Naive B cell (primary cell): ENCODE measurements at places on chromosomes 1 and 21.

DNA sequence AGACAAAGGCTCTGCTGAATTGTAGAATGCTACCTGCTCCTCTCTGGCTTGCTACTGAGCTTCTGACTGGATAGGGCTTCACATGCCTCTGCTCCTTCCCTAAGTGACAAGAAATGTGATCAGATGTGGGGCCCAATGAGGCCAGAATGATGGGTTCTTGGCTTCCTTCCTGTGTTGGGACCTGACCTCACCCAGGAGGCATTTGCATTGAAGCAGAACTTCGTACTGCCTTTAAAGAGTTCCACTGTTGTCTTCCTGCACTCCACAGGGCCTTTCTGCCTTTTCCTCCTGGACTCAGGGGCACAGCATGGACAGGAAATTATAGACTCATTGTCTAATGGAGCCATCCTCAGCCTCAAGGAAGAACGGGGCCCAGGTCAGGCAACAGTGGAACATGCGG is 14.3 kb downstream of the ZNF670 start:
- no peak for DNase-seq

- DNase-seq: no peak
Measured at GRCh38 chr1:48947761-48948537, 171.3 kb upstream of the BEND5 start.

- no peak for DNase-seq
Measured at GRCh38 chr1:203911806-203912205, 50.4 kb downstream of the SNRPE start.

DNA sequence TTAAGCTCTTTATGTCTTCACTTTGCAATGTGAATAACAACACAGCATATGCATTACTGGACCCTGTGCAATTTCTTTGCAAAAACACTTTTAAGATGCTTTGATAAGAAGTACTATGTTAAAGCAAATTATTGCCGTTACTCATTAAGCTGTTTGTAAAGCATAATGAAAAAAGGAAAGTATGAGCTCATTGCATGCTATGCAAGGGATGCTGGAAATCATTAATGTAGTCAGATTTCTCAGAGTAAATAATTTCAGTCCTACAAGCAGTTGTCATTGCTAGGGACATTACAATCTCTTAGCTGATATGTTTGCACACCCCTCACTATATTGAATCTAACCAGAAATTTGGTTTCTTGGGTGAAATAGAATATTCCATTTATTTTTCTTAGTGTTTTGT is 982.5 kb upstream of the ADGRL2 start:
- no peak for DNase-seq

- DNase-seq: no peak
Measured at GRCh38 chr21:42079008-42079938, 8.2 kb downstream of the UMODL1 start.

GRCh38 chr1:48652334-48652733 is 124.4 kb downstream of the BEND5 start:
- no peak for DNase-seq

GRCh38 chr21:38807986-38808385 is 2.3 kb downstream of the ETS2 start:
- DNase-seq: no peak

DNA sequence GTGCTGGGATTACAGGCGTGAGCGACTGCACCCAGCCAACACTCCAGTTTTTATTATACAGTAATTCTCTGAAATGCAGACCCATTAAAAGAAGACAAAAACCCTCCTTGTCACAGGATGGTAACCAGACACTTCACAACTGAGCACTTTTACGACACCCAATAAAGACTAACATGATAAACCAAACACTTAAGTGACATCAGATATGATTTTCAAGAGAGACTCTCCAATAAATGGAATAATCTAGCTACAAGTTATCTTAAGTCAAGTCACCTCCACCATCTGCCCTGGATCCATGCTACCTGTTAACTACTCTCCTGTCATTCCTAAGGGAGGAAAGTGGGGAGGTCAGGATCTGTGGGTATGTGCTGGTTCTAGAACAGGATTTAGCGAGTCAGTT is 5.6 kb downstream of the GNG12 start:
- DNase-seq: no peak

GRCh38 chr1:160399544-160400222 is 681 bp upstream of the VANGL2 start:
- DNase-seq: no peak

GRCh38 chr21:33892853-33893252 is 22.8 kb downstream of the ATP5PO start:
- DNase-seq: no peak

GRCh38 chr1:206784471-206784903 is 12.2 kb upstream of the IL10 start:
- no peak for DNase-seq

DNA sequence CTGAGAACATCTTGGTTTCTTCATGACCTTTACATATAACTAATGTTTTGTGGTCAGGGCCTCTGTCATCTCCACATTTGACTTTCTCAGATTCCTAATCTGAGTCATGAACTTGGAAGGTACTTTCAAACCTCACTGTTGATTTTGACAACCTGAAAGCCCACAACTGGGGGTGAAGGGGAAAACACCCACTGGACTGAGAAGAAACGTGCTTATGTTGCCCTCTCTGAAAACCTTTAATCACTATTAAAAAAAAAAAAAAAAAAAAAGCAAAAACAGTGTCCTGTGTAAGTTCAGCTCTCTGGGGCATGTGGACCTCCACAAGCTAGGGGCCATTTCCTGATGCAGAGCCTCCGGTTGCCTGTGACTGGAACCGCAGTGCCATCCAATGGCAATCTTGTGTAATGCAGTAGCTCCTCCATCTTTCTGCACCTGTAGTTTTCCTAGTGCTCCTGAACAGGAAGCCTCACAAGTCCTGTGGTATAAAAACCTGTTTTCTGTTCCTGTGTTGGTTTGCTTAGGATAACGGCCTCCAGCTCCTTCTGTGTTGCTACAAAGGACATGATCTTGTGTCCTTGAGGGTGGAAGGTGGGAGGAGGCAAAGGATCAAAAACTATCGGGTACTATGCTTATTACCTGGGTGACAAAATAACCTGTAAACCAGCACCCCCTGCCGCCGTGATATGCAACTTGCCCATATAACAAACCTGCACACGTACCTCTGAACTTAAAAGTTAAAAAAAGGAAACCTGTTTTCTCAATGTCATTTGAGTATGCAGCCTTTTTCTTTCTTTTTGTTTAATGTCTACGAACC is 124.5 kb downstream of the ZNF648 start:
- DNase-seq: no peak

DNA sequence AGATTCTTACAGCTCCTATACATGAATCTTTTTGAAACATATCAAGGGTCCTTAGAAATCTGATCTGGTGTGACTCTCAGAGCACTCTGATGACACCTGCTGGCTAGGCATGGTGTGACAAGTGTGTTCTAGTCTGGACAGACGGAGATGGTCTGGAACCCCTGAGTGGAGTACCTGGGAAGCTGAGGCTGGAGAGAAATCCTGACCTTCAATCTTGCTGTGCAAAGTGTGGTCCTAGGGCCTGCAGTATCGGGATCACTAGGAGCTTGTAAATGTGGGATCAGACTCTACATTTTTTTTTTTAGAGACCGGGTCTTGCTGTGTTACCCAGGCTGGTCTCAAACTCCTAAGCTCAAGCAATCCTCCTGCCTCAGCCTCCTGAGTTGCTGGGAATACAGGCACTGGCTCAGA is 78.6 kb upstream of the SOD1 start:
- peak; percentile 44 for DNase-seq

GRCh38 chr1:100717218-100717617 is 2.3 kb upstream of the VCAM1 start:
- DNase-seq: no peak

DNA sequence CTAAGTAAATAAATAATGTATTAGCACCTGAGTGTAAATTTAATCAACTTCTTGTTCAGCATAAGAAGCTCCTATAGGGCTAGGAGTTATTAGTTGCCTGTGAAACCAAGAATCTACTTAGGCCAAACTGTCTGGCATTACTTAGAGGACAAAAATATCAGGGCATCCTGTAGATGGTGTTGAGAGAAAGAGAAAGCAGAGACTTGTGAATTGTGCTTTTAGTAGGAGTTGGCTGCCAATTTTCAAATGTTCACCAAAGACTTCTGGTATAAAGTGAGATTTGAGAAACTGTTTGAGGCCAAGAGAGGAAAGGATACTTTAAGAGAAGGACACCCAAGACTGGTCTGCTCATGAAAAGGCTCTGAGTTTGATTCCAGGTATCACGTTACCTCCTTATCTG is 315.5 kb upstream of the DEPDC1 start:
- no peak for DNase-seq

- DNase-seq: peak; percentile 41
Measured at GRCh38 chr1:47710329-47711071, 272.7 kb downstream of the FOXD2 start.

GRCh38 chr1:156527584-156527983 is 27.0 kb upstream of the MEF2D start:
- DNase-seq: no peak

- DNase-seq: no peak
Measured at GRCh38 chr1:26391450-26391849, 18.9 kb upstream of the ZNF683 start.

DNA sequence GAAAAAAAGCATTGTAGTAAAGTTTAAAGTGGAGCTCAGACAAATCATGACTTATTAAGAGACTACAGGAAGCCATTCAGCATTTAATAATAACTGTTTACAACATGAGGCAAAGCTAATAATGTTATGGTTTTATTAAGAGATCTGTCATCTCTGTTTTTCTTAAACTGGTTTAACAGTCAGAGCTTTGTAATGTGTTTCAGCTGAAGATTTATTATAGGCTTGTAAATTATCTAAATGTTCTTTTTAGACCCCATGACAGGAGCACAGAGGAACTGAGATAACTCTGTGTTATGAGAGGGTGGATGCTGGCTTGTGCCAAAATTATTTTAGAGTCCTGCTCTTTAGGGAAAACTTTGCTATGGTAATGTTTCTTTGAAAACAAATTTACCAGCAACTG is 38.0 kb upstream of the RWDD3 start:
- no peak for DNase-seq

DNA sequence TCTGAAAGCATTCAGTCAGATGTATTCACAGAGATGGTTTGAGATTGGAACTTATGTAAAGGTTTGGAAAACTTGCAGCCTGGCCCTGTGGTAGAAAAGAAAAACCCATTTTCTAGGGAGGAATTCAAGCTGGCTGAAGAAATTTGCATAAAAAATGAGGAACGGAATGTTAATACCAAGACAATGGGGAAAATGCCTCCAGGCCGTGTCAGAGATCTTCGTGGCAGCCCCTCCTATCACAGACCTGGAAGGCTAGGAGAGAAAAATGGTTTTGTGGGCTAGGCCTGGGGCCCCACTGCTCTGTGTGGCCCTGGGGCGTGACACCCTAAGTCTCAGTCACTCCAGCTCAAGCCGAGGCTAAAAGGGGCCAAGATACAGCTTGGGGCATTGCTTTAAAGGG is 26.7 kb downstream of the NME7 start:
- DNase-seq: no peak

GRCh38 chr1:75672108-75672507 is 52.4 kb upstream of the ACADM start:
- no peak for DNase-seq

DNA sequence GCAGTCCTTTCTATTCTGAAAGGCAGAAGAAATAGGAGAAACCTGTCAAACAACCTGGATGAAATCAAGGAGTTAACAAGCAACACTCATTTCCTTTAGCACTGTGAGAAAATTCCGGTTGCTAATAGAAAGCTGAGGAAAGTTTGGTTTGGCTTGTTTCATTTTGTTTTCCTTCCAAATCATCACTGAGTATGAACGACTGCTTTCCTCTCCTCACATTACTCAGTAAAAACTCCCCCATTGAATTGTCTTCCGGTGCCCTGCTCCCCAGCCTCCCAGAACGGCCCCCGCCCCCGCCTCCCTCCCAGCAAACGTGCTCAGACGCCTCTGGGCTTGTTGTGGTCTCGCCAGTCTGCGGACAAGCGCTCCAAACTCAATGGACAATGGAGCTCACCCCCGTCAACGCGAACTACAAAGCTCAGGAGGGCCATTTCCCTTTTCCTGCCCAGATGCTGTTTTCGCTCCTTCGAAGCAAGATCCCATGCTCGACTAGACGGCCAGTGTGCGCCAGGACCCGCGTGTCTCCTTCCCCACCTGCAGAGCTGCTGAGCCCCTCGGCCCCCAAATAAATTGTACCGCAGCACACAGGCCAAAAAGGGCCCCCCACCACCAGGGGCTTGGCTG is 747 bp downstream of the STX6 start:
- peak; percentile 51 for DNase-seq

DNA sequence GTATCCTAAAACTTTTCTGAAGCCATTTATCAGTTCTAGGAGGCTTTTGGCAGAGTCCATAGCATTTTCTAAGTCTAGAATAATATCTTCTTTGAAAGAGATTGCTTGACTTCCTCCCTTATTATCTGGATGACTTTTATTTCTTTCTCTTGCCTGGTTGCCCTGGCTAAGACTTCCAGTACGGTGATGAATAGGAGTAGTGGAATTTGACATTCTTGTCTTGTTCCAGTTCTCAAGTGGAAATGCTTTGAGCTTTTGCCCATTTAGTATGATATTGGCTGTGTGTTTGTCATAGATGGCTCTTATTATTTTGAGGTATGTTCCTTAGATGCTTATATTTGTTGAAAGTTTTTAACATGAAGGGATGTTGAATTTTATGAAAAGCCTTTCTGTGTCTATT is 1647.9 kb downstream of the PLA2G4A start:
- DNase-seq: no peak

DNA sequence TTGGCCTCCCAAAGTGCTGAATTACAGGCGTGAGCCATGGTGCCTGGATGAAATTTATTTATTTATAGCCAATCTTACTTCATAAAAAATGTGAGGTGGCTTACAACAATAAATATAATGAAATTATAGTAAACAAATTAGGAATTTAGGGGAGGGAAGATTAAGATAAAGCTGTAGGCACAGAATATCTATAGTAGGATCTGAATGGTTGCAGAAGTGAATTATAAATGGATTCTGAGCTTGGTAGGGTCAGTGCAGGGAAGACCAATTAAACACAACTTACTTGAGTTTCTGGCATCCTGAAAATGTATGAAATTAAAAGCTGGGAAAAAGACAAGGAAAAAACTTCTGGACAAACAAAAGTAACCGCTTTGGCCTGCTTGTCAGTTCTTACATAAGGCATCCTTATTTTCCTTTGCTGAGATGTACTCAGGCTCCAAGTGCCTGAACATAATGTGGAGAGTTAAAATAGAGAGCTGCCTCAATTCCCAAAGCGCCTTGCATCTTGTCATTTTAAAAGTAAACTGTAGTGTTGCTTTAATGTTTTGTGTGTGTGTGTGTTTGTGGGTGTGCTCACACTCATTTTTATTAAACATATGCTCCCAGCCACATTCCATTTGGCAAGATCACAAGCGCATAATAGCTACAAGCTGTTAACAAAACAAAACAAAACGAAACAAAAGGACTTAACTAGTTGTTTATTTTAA is 247.3 kb downstream of the S1PR1 start:
- no peak for DNase-seq

DNA sequence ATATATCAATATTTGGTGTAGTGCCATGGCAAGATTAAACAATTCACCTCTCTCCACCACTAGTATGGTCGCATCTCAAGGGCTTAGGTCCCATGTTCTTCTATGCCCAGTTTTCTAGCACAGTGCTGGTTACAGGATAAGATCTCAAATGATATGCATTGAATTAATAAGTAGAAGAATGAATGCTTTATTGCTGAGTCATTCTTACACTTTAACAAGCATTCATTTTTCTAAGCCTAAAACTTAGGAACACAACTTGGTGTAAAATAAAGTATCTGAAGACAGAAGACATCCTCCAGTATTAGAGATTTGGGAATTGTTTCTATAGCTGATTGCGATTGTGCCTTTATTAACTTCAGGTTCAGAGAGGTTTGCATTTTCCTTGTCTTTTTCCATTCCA is 85.8 kb downstream of the TBX15 start:
- no peak for DNase-seq
